Natural killer cell treated with Interleukin-12 subunit alpha and Interleukin-12 subunit beta and Interleukin-15 and Interleukin-18, amount 100 ng/mL, for 72 hours (primary cell): ENCODE measurements at places on chromosomes 1 and 21. TPM values are rescaled to one million over a fixed set of nuclear protein-coding genes. Genes with fewer than 3 reads are reported as not detected.
A peak's percentile ranks its signal among the peaks of the same experiment; 100 is the strongest.

C1orf53 gene
- 1.8 TPM for total RNA-seq

DNA sequence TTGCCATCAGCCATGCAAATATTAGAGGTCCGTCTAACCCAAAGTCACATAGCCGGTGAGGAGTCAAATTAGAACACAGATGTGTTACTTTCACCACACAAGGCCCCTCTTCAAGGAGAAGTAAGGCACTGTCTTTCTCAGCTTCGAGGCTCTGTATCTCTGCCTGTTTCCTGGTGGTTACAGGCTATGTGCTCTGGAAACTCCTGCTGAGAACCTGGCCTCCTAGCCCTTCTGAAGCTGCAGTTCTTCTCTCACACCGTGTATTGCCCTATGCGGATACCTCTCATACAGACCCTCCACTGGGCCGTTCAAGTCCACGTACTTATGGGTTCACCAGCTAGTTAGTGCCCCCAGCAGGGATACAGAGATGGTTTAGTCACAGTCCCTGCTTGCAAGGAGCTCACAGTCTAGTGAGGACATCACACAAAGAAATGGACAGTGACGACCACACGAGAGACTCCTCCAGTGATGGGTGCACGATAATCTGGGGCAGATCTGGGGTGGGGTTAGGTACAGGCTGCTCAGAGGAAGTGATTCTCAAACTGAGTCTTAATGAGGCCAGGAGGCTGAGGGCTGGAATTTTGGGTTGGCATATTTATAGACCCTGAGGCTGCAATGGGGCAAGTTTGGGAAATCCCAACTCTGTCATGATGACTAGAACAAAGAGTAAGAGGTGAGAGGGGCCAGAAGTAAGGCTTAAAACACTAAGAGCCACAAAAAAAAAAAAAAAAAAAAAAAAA is 22.8 kb upstream of the ELOA start:
- peak overlapping the region; percentile 85 for H3K4me3 ChIP-seq
- peak overlapping the region; percentile 93 for H3K27ac ChIP-seq
- peaks cover 40% of the 10 kb centered on the region for H3K4me1 ChIP-seq
- DNase-seq = peak; percentile 77
- H3K27me3 ChIP-seq = no peaks in the 10 kb centered on the region

- H3K4me1 ChIP-seq = peaks cover 26% of the 10 kb centered on the region
- H3K36me3 ChIP-seq = no peaks in the 10 kb centered on the region
- H3K27me3 ChIP-seq = no peaks in the 10 kb centered on the region
- no peak for DNase-seq
These were observed 143.4 kb upstream of the HOOK1 start for GRCh38 chr1:59671066-59671952.

PPFIA4 gene
- total RNA-seq = 44.7 TPM

CYP4A11 gene
- total RNA-seq = not detected

DNA sequence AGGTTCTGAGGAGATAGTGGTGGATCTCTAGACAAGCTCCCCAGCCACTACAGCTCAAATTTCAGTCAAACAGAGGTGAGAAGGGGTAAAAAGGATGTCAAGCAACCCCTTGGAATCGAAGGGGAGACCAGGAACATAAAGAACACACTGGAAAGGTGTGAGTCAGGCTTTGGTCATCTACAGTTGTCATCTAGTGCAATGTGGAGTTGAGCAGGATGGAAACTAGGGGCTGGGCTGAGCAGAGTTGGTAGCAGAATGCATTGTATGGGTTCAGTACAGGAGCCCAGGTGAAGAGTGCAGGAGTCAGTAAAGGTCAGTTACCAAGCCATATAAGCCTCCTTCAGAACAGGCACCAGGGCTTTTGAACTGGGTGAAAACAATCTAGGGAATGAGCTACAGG is 52.7 kb upstream of the VAV3 start:
- H3K27me3 ChIP-seq = no peaks in the 10 kb centered on the region
- peaks cover 11% of the 10 kb centered on the region for H3K4me1 ChIP-seq
- no peak overlapping the region for H3K27ac ChIP-seq
- no peak for DNase-seq
- H3K4me3 ChIP-seq = no peak overlapping the region
- no peaks in the 10 kb centered on the region for H3K36me3 ChIP-seq

GRCh38 chr1:244449936-244450508 is 1.7 kb downstream of the ADSS2 start:
- H3K4me1 ChIP-seq = peaks cover 44% of the 10 kb centered on the region
- H3K36me3 ChIP-seq = peaks cover 17% of the 10 kb centered on the region
- H3K27ac ChIP-seq = peak overlapping the region; percentile 94
- DNase-seq = no peak
- H3K27me3 ChIP-seq = no peaks in the 10 kb centered on the region
- H3K4me3 ChIP-seq = peak overlapping the region; percentile 95

- H3K27me3 ChIP-seq = peaks cover 6% of the 10 kb centered on the region
- no peaks in the 10 kb centered on the region for H3K4me1 ChIP-seq
- H3K27ac ChIP-seq = no peak overlapping the region
- no peaks in the 10 kb centered on the region for H3K36me3 ChIP-seq
- no peak overlapping the region for H3K4me3 ChIP-seq
- no peak for DNase-seq
These were observed 170.1 kb downstream of the CRB1 start for GRCh38 chr1:197438010-197438790.

IGSF9 gene
- not detected for total RNA-seq

OR2T33 gene
- total RNA-seq = not detected

RIMS3 gene
- 0.62 TPM for total RNA-seq

DNA sequence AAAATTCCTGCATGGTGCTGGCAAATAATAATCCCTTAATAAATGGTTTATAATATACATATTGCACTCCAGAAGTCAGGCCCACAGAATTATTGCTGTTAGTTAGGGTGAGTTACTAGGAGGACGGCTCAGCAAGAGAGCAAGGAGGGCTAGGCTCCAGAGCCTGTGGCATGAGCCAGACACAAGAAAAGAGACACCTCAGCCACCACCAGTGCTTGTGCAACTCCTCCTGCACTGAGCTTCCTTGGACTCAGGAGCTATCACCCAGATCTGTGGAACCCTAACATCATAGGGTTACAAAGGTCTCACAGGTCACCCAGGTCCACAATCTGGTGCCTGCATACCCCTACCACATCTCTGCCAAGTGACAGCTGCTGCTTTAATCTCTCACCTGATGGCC is 12.8 kb upstream of the LRRC8D start:
- H3K4me3 ChIP-seq = no peak overlapping the region
- DNase-seq = no peak
- H3K27ac ChIP-seq = no peak overlapping the region
- no peaks in the 10 kb centered on the region for H3K36me3 ChIP-seq
- no peaks in the 10 kb centered on the region for H3K4me1 ChIP-seq

DNA sequence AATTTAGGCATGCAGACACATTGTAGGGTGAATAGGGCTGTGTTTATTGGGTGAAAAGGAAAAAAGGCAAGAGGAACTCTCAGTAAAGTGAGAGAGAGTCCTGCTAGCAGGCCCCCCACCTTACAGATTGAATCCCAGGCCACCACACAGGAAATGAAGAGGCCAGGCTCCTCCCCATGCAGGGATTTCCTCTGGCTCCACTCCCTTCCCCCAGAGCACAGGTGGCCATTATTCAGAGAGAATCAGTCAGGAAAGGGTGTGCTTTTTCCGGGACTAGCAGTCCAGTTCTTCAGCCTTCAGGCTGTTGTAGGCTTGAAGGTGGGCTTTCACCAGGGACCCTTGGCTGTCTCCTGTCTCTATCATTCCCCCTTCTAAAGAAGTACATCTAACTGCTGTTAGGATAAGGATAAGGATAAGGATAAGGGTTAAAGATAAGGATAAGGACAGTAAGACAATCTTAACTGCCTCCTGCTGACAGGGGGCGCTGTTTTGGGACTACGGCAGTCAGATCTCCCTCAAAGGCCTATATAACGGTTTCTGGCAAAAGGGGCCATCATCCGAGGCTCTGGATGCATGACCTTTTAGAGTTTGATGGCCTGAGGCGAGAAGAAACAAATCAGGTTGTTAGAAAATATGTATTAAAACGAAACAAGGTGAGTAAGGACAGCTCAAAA is 26.3 kb downstream of the ZNF648 start:
- no peak for DNase-seq
- H3K4me1 ChIP-seq = no peaks in the 10 kb centered on the region
- no peak overlapping the region for H3K27ac ChIP-seq
- peaks cover 6% of the 10 kb centered on the region for H3K36me3 ChIP-seq

GRCh38 chr1:178725466-178726086 is 532 bp downstream of the RALGPS2 start:
- peaks cover 10% of the 10 kb centered on the region for H3K27me3 ChIP-seq
- H3K4me1 ChIP-seq = peaks cover 10% of the 10 kb centered on the region
- no peaks in the 10 kb centered on the region for H3K36me3 ChIP-seq
- peak; percentile 61 for DNase-seq

PDZK1IP1 gene
- not detected for total RNA-seq

DNA sequence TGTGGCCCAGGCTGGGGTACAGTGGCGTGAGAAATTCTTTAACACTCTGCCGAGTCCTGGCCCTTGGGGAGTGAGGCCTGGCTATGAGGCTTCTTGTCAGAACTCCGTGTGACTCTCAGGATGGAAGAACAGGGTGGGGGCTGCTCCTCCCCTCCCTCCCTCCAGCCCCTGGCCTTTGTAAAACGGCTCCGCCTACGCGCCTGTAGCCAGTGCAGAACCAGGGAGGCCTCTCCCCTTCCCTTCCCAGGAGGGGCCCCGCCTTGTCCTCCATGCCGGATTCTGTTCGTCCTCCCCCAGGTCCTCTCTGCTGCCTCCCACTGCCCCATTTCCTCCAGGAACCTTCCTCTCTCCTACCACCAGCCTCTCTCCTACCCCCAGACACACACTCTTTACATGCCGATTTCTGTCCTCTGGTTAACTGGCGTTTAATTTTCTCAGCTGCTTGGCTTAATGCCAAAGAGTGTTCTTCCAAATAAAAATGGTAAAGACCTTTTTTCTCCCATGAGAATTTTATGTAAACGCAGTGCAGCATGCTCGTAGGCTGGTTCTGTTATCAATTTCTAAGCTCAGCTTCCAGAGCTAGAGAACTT is 21.0 kb downstream of the PDE9A start:
- H3K4me1 ChIP-seq = peaks cover 9% of the 10 kb centered on the region
- H3K36me3 ChIP-seq = no peaks in the 10 kb centered on the region
- no peak for DNase-seq
- peaks cover 8% of the 10 kb centered on the region for H3K27me3 ChIP-seq
- no peak overlapping the region for H3K27ac ChIP-seq

- peaks cover 6% of the 10 kb centered on the region for H3K4me1 ChIP-seq
- DNase-seq = no peak
- peak overlapping the region; percentile 5 for H3K27ac ChIP-seq
These were observed 49.8 kb upstream of the RCC1 start for GRCh38 chr1:28456078-28456477.

GRCh38 chr21:32338209-32338921 is 39.7 kb downstream of the MRAP start:
- H3K27ac ChIP-seq = no peak overlapping the region
- no peaks in the 10 kb centered on the region for H3K4me1 ChIP-seq
- peaks cover 34% of the 10 kb centered on the region for H3K36me3 ChIP-seq
- H3K4me3 ChIP-seq = no peak overlapping the region
- no peak for DNase-seq

GRCh38 chr1:214584805-214585766 is 17.9 kb upstream of the CENPF start:
- no peak overlapping the region for H3K4me3 ChIP-seq
- DNase-seq = no peak
- H3K27me3 ChIP-seq = peaks cover 32% of the 10 kb centered on the region
- no peaks in the 10 kb centered on the region for H3K4me1 ChIP-seq
- H3K27ac ChIP-seq = no peak overlapping the region
- H3K36me3 ChIP-seq = no peaks in the 10 kb centered on the region

GRCh38 chr1:114609026-114609425 is 27.6 kb upstream of the BCAS2 start:
- H3K4me1 ChIP-seq = no peaks in the 10 kb centered on the region
- H3K27me3 ChIP-seq = peaks cover 12% of the 10 kb centered on the region
- H3K36me3 ChIP-seq = no peaks in the 10 kb centered on the region
- no peak overlapping the region for H3K27ac ChIP-seq
- no peak for DNase-seq
- H3K4me3 ChIP-seq = no peak overlapping the region

DNA sequence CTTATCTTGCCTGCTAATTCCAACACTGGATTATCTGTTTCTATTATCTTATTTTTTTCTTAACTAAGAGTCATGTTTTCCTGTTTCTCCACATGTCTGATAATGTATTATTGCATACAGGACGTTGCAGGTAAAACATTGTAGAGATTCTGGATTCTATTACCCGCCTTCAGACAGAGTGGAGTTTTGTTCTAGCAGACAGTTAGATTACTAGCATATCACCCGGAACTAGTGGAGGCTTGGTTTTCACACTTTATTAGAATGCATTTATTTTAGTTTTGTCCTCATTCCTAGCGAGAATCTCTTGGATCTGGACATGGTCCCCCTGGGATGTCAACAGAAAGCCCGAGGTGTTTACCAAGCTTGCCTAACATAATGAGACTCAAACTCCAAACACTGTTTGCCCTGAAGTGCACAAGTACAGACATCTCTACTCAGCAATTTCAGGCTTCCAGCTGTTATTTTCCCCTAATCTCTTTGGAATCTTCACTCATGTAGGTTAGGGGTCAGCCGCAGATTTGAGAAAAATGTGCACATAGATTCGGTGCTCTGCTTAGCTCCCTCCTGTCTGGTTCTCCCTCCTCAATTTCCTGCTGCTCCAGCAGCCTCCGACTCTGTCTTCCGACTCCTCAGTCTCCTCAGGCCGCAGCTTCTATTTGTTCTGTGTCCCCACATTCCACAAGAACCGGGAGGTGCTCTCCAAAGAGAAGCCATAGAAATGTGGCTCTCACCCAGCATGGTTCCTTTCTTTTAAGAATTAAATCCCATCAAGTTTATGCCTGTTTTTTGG is 36.8 kb upstream of the PTPRF start:
- H3K27me3 ChIP-seq = peaks cover 24% of the 10 kb centered on the region
- no peak overlapping the region for H3K4me3 ChIP-seq
- no peaks in the 10 kb centered on the region for H3K4me1 ChIP-seq
- H3K27ac ChIP-seq = no peak overlapping the region
- peaks cover 17% of the 10 kb centered on the region for H3K36me3 ChIP-seq

UBE2U gene
- not detected for total RNA-seq

GRCh38 chr1:38102636-38103035 is 56.0 kb upstream of the POU3F1 start:
- DNase-seq = no peak
- no peak overlapping the region for H3K27ac ChIP-seq
- H3K27me3 ChIP-seq = peaks cover 14% of the 10 kb centered on the region
- no peaks in the 10 kb centered on the region for H3K36me3 ChIP-seq
- H3K4me3 ChIP-seq = no peak overlapping the region

- no peak overlapping the region for H3K4me3 ChIP-seq
- no peak overlapping the region for H3K27ac ChIP-seq
These were observed 163.3 kb downstream of the NRIP1 start for GRCh38 chr21:14901482-14901958.

- H3K27ac ChIP-seq = no peak overlapping the region
- H3K4me1 ChIP-seq = peaks cover 7% of the 10 kb centered on the region
- H3K4me3 ChIP-seq = no peak overlapping the region
- no peaks in the 10 kb centered on the region for H3K27me3 ChIP-seq
These were observed 19.3 kb downstream of the OSBPL9 start for GRCh38 chr1:51636191-51636590.

KCNT2 gene
- not detected for total RNA-seq

- H3K4me1 ChIP-seq = no peaks in the 10 kb centered on the region
- H3K4me3 ChIP-seq = no peak overlapping the region
- H3K36me3 ChIP-seq = peaks cover 8% of the 10 kb centered on the region
These were observed 57.0 kb downstream of the DISC1 start for GRCh38 chr1:231683439-231684165.

- H3K4me1 ChIP-seq = peaks cover 16% of the 10 kb centered on the region
- H3K4me3 ChIP-seq = no peak overlapping the region
These were observed 6.0 kb downstream of the PSMB4 start for GRCh38 chr1:151405187-151405951.

- no peak overlapping the region for H3K27ac ChIP-seq
- H3K4me3 ChIP-seq = no peak overlapping the region
- H3K4me1 ChIP-seq = no peaks in the 10 kb centered on the region
- DNase-seq = no peak
- no peaks in the 10 kb centered on the region for H3K36me3 ChIP-seq
- no peaks in the 10 kb centered on the region for H3K27me3 ChIP-seq
These were observed 502.3 kb downstream of the NUF2 start for GRCh38 chr1:163824006-163824405.
